ENCODE measurements at places on chromosomes 3 and 15. TPM values are rescaled to one million over a fixed set of nuclear protein-coding genes. Genes with fewer than 3 reads are reported as not detected.
A peak's percentile ranks its signal among the peaks of the same experiment; 100 is the strongest.

The LRRC49 gene
- total RNA-seq: 4.7 TPM

The UBR1 gene
- total RNA-seq: 28.2 TPM

The PRSS50 gene
- not detected for total RNA-seq

GRCh38 chr3:189496375-189497138 is 134.6 kb upstream of the TP63 start:
- H3K27ac ChIP-seq: no peak overlapping the region
- no peaks in the 10 kb centered on the region for H3K27me3 ChIP-seq
- no peak for DNase-seq
- no peaks in the 10 kb centered on the region for H3K4me1 ChIP-seq
- H3K4me3 ChIP-seq: no peak overlapping the region
- no peaks in the 10 kb centered on the region for H3K36me3 ChIP-seq

DNA sequence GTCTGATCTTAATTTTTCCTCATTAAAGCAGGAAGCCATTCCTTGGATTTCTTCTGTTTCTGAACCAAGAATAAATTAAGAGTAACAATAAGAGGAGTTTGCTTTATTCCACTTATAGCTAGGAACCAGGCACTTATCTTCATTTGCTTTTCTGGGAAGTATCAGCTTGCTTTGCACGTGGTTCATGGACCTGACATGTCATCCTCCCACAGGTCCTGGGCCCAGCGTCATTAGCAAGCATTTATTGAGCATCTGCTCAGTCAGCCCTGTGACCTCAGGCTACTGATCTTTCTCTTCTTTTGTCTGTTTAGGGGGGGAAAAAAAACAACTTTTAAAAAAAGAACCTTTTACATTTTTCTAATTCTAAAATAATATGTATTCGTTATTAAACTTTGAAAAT is 34.7 kb upstream of the CRTC3 start:
- H3K4me1 ChIP-seq: no peaks in the 10 kb centered on the region
- peaks cover 73% of the 10 kb centered on the region for H3K36me3 ChIP-seq
- no peaks in the 10 kb centered on the region for H3K27me3 ChIP-seq
- DNase-seq: no peak

GRCh38 chr15:70523192-70523591 is 240.2 kb downstream of the UACA start:
- no peaks in the 10 kb centered on the region for H3K36me3 ChIP-seq
- H3K4me3 ChIP-seq: no peak overlapping the region
- peaks cover 40% of the 10 kb centered on the region for H3K27me3 ChIP-seq

DNA sequence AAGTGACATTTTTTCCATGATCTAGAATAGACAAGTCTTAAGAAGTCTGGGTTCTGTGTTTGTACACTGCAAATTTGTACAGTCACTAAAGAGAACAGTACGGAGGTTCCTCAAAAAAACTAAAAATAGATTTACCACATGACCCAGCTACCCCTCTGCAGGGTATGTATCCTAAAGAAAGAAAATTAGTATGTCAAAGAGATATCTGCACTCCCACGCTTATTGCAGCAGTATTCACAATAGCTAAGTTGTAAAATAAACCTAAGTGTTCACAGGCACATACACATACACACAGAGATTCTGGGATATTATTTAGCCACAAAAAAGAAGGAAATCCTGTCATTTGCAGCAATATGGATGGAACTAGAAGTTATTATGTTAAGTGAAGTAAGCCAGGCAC is 120.4 kb downstream of the ZIC1 start:
- no peaks in the 10 kb centered on the region for H3K4me1 ChIP-seq
- no peaks in the 10 kb centered on the region for H3K36me3 ChIP-seq
- H3K27me3 ChIP-seq: no peaks in the 10 kb centered on the region
- no peak overlapping the region for H3K27ac ChIP-seq

The ZNF662 gene
- total RNA-seq: 0.53 TPM

- H3K36me3 ChIP-seq: no peaks in the 10 kb centered on the region
- no peak overlapping the region for H3K4me3 ChIP-seq
- no peak overlapping the region for H3K27ac ChIP-seq
Observed at GRCh38 chr15:73889053-73889761, 15.8 kb downstream of the TBC1D21 start.

GRCh38 chr15:76078285-76078877 is 18.6 kb downstream of the TMEM266 start:
- no peak for DNase-seq
- no peaks in the 10 kb centered on the region for H3K4me1 ChIP-seq
- no peaks in the 10 kb centered on the region for H3K36me3 ChIP-seq

DNA sequence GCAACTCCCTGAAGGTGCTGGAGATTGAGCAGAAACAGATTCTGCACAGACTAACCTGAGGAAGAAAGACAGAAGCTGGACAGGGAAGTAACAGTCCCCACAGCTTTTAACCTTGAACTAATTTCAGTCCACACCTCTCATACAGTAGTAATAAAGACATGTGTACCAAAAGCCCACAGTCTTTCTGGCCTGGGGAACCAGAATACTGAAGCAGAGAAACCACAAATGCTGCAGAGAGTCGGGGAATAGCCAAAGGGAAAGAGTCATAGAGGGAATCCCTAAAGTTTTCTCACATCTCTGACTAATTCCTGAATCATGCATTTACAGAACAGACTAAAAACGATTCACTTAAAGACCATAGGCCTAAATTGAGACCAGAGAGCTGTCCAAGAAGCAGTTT is 503.4 kb upstream of the NECTIN3 start:
- DNase-seq: peak; percentile 92
- H3K27me3 ChIP-seq: no peaks in the 10 kb centered on the region
- no peak overlapping the region for H3K4me3 ChIP-seq
- no peaks in the 10 kb centered on the region for H3K36me3 ChIP-seq

The CLDN18 gene
- total RNA-seq: not detected

- H3K27me3 ChIP-seq: no peaks in the 10 kb centered on the region
- no peaks in the 10 kb centered on the region for H3K36me3 ChIP-seq
- peaks cover 12% of the 10 kb centered on the region for H3K4me1 ChIP-seq
- peak; percentile 93 for DNase-seq
Observed at GRCh38 chr3:170703121-170703588, 117.3 kb upstream of the SLC7A14 start.

DNA sequence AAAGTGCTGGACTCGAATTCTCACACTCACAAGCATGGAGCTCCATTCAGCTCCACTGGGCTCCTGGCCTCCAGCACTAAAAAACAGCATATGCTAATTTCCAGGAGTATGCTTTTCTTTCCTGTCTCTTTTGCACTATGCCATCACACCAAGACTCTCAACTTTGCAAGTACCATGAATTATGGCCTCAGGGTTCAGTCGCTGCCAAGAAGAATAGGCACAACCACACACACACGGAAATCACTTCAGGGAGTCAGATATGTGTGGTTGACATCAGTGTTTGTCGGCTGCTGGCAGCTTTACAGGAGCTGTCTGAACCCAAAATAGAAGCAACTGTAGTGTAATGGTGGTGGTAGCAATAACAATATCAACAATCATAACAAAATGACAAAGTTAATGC is 305.0 kb upstream of the SLCO3A1 start:
- no peak overlapping the region for H3K4me3 ChIP-seq
- H3K36me3 ChIP-seq: no peaks in the 10 kb centered on the region
- no peaks in the 10 kb centered on the region for H3K4me1 ChIP-seq
- peak; percentile 21 for DNase-seq
- H3K27me3 ChIP-seq: no peaks in the 10 kb centered on the region

- H3K27ac ChIP-seq: no peak overlapping the region
- peaks cover 13% of the 10 kb centered on the region for H3K4me1 ChIP-seq
- no peaks in the 10 kb centered on the region for H3K36me3 ChIP-seq
- no peak for DNase-seq
- H3K4me3 ChIP-seq: no peak overlapping the region
- H3K27me3 ChIP-seq: no peaks in the 10 kb centered on the region
Observed at GRCh38 chr15:49441356-49441755, 18.3 kb downstream of the FGF7 start.

GRCh38 chr3:45592830-45593707 is 1.5 kb upstream of the LIMD1 start:
- H3K36me3 ChIP-seq: no peaks in the 10 kb centered on the region
- H3K27ac ChIP-seq: peak overlapping the region; percentile 82
- H3K4me1 ChIP-seq: peaks cover 41% of the 10 kb centered on the region
- H3K4me3 ChIP-seq: peak overlapping the region; percentile 71
- H3K27me3 ChIP-seq: no peaks in the 10 kb centered on the region

DNA sequence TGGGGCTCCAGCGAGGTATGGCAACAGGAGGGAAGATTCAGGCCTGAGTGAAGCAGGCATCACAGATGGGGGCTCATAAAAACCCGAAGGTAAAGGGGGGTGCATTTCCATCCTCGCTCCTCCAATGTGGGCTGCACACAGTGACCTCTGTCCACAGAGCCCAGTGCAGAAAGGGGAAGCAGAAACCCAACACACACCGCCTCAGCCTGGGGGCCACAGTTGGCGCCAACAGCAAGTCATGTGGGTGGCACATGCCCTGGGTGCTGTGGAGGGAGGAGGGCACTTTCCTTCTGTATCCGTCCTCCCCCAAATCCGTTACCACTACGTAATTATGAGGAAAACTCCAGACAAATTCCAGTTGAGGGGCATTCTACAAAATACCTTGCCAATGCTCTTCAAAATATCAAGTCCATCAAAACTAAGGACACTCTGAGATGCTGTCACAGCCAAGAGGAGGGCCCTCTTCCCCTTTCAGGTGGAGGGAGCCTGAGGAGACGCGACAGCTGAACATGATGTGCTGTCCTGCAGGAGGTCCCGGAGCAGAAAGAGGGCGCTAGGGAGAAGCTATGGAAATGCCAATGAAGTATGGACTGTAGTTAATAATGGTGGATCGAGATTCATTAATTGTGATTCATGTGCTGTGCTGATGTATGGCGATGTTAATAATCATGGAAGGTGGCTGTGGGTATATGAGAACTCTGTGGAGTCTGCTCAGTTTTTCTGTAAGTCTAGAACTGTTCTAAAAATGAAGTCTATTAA is 16.4 kb downstream of the APBA2 start:
- H3K4me1 ChIP-seq: no peaks in the 10 kb centered on the region
- no peak for DNase-seq

The CELSR3 gene
- 8.6 TPM for total RNA-seq
